ENCODE measurements at places on chromosomes 16 and 17.

GRCh38 chr16:59880611-59881010 lies 1146.5 kb upstream of the GOT2 start:
- no peak for DNase-seq

DNA sequence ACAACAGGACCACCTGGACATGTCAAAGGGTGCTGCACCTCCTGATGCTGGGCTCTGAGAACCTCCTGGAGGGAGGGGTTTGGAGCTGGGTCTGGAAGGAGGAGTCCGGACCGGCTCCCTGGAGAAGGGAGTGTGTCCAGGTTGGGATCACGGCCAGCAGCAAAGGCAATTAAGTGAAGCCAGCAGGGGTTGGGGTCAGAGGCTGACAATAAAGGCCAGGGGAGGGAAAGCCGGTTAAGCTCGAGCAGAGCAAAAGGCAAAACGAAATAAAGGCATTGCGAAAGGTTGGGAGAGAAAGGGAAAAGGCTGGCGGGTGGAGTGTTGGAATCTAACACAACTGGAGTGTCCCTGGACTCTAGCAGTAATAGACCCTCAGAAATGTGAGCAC lies 992 bp upstream of the CACNG4 start:
- DNase-seq: no peak

DNA sequence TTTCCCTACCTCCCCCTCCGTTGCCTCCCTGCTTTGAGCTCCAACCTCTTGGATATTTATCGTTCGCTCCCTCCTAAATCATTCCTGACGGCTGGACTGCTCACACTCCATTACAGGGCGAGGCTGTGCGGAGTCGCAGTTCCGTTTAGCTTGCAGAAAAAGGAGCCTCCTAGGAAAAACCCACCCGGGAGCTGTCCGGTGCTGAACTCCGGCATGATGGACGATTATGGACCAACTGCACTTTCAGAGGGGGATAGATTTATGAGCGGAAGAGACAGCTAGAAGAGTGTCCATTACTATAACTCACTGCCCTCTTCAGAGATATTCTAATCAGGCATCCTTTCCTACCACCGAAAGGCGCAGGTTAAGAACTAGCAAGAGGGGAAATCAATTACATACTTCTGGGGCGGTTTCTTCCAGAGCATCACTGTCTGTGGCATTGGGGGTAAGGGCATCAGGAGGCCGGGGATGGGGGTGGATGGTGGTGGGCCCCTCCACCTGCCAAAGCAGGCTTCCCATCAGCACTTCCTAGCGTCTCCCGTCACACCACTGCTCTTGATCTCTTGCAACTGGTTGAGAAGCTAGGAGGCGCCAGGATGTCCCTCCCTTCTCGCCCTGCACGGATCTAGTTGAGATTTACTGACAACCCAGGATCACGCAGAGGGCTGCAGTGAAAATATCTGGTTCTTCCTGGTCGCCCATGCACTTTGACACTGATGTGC lies 251.2 kb downstream of the ENGASE start:
- DNase-seq: no peak

DNA sequence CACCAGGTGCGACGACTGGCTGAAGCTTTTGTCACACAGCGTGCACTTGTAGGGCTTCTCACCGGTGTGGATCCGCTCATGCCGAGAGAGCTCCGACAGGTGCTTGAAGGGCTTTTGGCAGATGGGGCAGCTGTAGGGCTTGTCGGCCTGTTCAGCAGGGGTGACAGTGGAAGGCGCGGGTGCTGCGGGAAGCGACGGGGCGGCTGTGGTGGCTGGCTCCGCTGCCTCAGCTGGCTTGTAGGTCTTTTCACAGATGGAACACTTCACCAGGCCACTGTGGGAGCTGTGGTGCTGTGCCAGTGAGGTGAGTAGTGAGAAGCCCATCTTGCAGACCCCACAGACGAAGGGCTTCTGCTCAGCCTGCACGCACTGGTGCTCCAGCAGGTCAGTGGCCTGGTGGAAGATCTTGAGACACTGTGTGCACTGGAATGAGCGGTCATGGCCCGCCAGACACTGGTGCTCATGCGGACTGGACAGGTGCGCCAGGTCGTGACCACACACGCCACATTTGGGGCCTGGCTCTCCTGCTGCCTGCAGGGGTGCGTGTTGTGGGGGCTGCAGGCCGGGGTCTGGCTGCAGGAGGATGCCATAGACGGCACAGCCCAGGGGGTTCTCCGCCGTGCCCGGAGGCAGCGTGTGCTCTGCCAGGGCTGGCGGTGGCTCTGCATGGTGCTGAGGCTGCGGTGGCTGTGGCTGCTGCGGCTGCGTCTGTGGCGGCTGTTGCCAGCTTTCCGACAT lies 2.8 kb downstream of the ZNF319 start:
- no peak for DNase-seq

- no peak for DNase-seq
Observed at GRCh38 chr16:28915181-28915580, 9.9 kb downstream of the RABEP2 start.

DNA sequence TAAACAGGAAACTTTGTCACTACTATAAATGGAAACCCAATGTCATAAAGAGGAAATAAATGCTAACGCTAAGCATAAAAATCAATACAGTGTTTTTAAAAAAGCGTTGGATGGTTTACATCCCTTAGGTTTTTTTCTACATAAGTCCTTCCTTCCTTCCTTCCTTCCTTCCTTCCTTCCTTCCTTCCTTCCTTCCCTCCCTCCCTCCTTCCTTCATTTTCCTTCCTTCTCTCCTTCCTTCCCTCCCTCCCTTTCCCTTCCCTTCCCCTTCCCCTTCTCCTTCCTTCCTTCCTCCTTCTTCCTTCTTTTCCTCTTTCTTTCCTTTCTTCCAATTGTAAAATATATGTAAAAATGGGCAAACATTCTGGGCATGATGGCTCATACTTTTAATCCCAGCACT lies 108.3 kb downstream of the HAPSTR1 start:
- no peak for DNase-seq

GRCh38 chr16:9713156-9713555 lies 469.1 kb downstream of the GRIN2A start:
- no peak for DNase-seq

- peak; percentile 33 for DNase-seq
Observed at GRCh38 chr17:42780851-42781638, 635 bp downstream of the WNK4 start.

- no peak for DNase-seq
Observed at GRCh38 chr16:89905511-89906139, 13.0 kb upstream of the MC1R start.

DNA sequence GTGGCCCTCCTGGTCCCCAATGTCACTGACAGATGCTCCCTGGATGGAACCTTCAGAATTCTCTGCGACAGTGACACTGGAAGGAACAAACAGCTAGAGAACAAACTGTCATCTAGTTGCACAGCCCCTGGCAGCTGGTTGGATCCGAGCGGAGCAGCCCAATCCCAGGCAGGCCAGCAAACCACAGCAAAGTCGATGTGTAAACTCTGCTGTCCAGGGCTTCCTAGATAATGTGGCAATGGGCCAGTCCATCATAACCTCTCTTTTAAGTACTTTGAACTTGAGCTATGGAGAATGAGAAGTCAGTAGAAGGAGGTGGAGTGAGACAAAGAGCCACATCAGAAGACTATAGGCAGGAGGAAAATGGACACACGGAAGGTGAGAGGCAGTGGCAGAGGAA lies 323.0 kb downstream of the CBLN1 start:
- no peak for DNase-seq

GRCh38 chr17:64277831-64278562 lies 14.9 kb upstream of the TEX2 start:
- DNase-seq: no peak

GRCh38 chr16:84476401-84476800 lies 28.1 kb downstream of the MEAK7 start:
- DNase-seq: peak; percentile 1

GRCh38 chr16:27880287-27880686 lies 183.2 kb downstream of the GSG1L start:
- DNase-seq: no peak

DNA sequence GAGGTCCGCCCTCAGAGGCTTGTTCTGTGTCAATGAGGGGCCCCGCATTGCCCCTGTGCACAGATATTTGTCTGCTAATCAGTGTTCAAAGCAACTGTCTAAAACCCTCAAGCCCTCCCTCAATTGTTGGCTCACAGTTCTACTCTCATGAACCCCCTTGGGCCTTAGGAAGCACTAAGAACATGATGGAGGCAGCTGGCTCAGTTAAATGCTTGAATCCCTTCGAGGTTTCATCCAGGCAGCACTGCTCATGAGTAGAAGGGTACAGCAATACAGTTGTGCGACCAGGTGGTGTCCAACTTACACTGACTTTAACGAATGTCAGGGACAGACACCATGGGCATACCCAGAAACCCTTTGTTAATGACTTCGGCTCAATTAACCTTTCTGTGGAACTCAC lies 89.2 kb upstream of the WSCD1 start:
- no peak for DNase-seq

- DNase-seq: no peak
Observed at GRCh38 chr16:81808933-81809480, 29.9 kb downstream of the PLCG2 start.

DNA sequence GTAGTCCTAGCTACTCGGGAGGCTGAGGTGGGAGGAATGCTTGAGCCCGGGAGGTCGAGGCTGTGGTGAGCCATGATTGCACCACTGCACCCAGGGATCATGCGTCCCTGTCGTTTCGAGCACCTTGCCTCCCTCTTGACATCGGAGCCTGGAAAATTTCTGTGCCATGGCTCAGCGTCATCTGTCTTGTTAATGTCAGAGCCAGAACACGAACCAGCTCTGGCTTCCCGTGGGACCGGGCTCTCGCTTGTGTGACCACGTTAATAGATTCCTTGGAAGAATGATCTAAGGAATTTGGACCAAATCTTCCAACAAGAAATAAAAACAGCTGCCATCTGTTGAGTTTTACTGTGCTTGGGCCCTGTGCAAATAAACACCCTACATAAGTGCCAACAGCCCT lies 117.7 kb downstream of the ABCC1 start:
- no peak for DNase-seq

GRCh38 chr17:57329380-57330214 lies 73.3 kb downstream of the MSI2 start:
- DNase-seq: no peak

DNA sequence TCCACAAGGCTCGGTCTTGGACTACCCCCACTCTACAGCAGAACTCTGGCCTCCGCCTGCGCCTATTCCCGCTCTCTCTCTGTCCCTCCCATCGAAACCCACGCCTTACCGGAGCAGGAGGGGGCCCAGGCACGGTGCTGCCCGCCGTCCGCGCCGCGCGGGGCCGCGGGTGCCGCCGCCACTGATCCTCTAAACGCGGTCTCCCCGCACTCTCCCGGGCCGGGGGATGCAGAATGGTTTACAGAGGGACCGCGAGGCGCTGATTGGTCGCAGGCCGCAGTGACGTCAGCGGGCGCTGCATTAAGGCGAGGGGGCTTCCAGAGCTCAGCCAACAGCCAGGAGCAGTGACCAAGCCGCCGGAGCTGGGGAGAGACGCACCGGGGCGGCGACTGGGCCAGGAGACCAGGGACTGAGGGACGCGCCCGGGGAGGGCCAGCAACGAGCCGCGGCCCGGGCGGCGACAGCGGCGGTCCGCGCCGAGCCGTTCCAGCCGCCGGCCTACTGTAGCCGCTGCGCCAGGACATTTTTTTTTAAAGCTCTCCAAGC lies 747 bp upstream of the LHX1 start:
- peak; percentile 37 for DNase-seq

- DNase-seq: no peak
Observed at GRCh38 chr17:12917399-12917798, 100.4 kb downstream of the ELAC2 start.

DNA sequence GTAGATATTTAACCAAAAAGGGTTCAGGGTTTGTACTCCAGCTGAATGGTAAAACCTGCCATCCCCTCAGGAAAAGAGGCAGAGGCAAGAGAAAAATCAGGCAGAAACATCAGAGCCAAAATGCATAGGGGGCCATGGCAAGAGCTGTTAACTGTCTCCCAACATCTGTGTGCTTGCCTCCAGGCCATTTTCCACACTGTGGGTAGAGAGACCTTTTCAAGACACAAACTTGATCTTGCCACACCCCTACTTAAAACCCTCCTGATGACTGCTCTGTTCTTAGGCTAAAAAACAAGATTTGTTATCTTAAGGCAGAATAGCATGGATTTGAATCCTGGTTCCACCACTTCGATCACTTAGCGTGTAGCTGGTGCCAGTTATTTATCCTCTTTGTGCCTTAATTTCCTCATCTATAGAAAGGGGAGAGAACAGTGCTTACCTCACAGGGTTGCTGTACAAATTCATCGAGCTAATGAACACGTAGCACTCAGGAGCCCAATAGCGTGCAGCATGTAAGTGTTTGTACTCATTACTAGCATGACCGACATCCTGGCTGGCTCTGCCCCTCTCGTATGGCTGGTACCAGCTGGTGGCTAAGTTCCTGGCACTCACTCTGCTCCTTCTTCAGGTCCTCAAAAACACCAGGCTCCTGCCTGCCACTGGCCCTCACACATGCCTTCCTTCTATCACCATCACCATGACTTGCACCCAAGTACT lies 25.8 kb downstream of the STAT3 start:
- no peak for DNase-seq

DNA sequence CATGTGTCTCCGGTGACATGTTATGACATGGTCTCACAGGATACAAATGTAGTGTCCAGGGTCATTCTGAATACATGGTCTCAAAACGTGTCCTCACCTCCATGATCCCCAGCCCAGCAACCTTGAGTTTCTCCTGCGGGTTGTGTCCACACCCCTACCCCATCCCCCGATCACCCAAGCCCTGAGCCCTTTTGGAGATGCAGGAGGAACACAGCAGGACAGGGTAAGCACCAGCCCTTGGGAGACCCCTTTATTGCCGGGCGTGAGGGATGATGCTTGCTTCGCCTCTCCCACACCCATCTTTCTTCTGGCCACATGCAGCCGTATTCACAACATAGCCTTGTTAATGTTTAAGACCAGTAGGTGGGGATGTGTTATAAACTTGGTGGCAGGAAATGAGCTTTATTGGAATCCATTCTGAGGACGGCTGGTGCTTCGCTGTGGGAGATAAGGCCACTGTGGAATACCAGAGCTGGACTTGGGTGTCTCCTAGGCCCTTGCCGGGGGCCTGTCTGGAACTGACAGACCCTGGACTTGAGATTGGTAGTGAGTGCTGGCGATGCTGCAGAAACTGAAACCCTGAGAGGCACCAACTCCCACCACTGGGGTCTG lies 5.5 kb downstream of the TMEM132E start:
- no peak for DNase-seq

GRCh38 chr17:32253117-32253611 lies 12.5 kb upstream of the RHBDL3 start:
- DNase-seq: peak; percentile 86

- DNase-seq: no peak
Observed at GRCh38 chr17:82334622-82335394, 1.2 kb upstream of the SECTM1 start.

DNA sequence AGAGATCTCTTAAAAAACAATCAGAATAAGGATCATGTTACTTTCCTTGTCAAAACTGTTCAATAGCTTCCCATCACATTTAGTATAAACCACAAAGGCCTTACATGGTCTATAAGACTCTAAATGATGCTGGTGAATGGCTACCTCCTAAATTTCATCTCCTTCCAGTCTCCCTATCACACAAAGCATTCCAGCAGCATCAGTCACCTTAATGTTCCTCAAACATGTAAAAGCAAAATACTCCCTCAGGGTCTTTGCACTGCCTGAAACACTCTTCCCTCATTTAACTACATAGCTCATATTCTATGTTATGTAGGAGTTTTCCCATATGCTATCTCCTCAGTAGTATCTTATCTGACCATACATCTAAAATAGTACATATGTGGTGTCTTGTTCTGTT lies 53.5 kb upstream of the INTS2 start:
- no peak for DNase-seq

Data from activated T-cell treated with anti-CD3 and anti-CD28 coated beads, Interleukin-2, amount 50 U/mL, for 48 hours (primary cell).